MM.1S (cell line): ENCODE measurements at places on chromosomes 7 and 10.

DNA sequence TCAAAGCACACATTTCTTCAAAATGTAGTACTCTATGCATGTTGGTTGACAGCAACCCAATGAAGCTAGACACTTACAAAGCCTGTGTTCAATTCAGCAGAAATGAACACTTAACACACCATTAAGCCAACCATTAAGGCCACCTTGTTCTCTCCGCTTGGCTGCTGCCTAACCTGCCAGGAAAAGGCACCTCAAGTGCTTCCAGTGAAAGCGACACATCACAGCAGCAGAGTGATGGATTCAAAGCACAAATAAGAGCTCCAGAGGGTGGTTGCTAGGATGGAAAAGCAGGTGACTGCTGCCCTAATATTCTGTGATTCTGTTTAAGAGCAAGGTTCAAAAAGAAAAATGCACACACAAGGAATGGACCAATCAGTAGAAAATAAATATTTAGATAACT lies 81.5 kb upstream of the GNAI1 start:
- H3K4me3 ChIP-seq = no peak overlapping the region
- no peaks in the 10 kb centered on the region for H3K36me3 ChIP-seq
- DNase-seq = no peak
- H3K27ac ChIP-seq = no peak overlapping the region
- no peaks in the 10 kb centered on the region for H3K27me3 ChIP-seq

- DNase-seq = no peak
- no peaks in the 10 kb centered on the region for H3K4me1 ChIP-seq
- H3K27ac ChIP-seq = no peak overlapping the region
Observed at GRCh38 chr10:93437086-93437945, 44.8 kb downstream of the MYOF start.

GRCh38 chr7:25009257-25009656 lies 29.3 kb upstream of the OSBPL3 start:
- H3K27ac ChIP-seq = no peak overlapping the region
- H3K27me3 ChIP-seq = no peaks in the 10 kb centered on the region
- no peak for DNase-seq
- H3K4me1 ChIP-seq = no peaks in the 10 kb centered on the region
- H3K4me3 ChIP-seq = no peak overlapping the region

DNA sequence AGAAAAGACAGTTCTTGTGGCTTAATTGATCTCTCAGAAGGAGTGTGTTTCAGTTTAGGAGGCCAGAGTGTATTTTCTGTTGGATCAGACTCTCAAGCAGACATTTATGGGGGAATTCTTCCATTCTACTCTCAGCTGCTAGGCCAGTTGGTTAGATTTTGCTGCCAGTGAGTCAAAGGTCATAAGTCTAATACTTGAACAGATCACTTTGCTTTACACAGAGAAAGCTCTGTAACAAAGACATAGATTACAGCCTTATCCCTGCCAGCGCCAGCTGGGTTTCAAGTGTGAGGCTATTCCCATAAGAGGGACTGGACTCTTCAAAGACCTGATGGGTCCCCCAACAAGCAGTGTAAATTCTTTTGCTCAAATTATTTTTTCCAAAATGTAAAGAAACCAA lies 145.6 kb upstream of the SEMA3C start:
- no peak for DNase-seq
- H3K36me3 ChIP-seq = no peaks in the 10 kb centered on the region
- no peak overlapping the region for H3K27ac ChIP-seq
- no peaks in the 10 kb centered on the region for H3K4me1 ChIP-seq
- H3K27me3 ChIP-seq = no peaks in the 10 kb centered on the region

DNA sequence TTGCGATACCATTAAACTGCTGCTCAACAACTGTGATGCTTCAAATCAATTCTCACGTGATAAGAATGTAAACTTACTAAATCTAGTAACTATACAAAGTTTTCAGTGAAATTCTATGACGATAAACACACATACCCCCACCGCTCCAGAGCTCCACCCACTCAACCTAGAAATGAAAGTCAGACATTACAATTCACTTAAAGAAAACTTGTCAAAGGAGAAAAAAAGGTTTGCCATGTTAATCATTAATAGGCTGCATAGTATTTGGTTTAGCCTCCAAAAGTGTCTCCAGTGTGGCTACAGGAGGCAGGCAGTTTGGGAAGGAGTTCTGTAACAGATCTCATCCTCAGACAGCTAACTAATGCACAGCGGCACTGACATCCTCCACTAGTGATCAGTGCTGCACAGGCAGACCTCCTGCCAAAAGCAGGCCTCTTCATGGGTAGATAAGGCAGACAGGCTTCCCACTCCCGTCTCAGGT lies 3.1 kb downstream of the HERPUD2 start:
- no peaks in the 10 kb centered on the region for H3K27me3 ChIP-seq
- peaks cover 3% of the 10 kb centered on the region; the same call in 1 of the 2 replicates for H3K4me1 ChIP-seq
- H3K4me3 ChIP-seq = peak overlapping the region; percentile 14; the same call in 1 of the 2 replicates
- no peak for DNase-seq
- no peak overlapping the region for H3K27ac ChIP-seq

DNA sequence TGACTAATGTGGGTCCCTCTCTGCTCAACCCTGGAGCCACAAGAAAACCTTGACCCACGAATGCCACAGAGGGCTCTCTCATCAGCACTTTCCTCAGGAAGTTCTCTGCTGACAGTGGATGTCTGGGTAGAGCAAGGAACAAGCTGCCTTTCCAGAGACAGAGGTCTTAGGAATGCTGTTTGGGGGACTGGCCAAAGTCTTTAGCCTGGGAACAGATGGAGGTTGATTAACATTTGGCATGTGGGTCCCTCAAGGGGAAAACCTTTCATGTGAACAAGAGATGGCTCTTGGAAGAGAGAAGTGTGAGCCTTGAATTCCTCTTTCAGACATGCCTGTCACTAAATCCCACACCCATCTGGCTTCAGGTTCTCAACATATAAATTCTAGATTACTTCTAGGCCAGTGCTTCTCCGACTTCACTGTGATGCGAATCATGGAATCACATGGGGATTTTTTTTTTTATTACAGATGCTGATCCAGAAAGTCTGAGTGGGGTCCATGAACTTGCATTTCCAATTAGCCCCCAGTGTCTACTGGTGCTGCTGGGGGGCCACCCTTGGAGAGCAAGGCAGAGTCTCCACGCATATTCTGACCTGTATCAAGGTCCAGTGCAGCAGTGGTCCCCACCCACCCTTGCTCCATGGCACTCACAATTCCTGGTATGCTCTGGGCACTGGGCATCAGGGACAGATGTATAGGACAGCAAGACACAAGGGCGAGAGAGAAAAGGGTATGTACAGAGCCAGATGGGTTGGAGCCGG lies 360.4 kb downstream of the CXCL12 start:
- no peaks in the 10 kb centered on the region for H3K36me3 ChIP-seq
- no peak overlapping the region for H3K27ac ChIP-seq
- H3K4me3 ChIP-seq = no peak overlapping the region
- no peaks in the 10 kb centered on the region for H3K27me3 ChIP-seq
- no peak for DNase-seq
- H3K4me1 ChIP-seq = no peaks in the 10 kb centered on the region

GRCh38 chr10:90133606-90134005 lies 432.2 kb downstream of the KIF20B start:
- H3K36me3 ChIP-seq = no peaks in the 10 kb centered on the region
- DNase-seq = no peak
- H3K4me1 ChIP-seq = no peaks in the 10 kb centered on the region
- no peak overlapping the region for H3K27ac ChIP-seq
- no peaks in the 10 kb centered on the region for H3K27me3 ChIP-seq

GRCh38 chr10:47254611-47255010 lies 45.4 kb upstream of the GDF10 start:
- H3K4me1 ChIP-seq = peaks cover 8% of the 10 kb centered on the region; the same call in 1 of the 2 replicates
- H3K36me3 ChIP-seq = no peaks in the 10 kb centered on the region
- no peaks in the 10 kb centered on the region for H3K27me3 ChIP-seq
- DNase-seq = no peak
- H3K4me3 ChIP-seq = no peak overlapping the region

DNA sequence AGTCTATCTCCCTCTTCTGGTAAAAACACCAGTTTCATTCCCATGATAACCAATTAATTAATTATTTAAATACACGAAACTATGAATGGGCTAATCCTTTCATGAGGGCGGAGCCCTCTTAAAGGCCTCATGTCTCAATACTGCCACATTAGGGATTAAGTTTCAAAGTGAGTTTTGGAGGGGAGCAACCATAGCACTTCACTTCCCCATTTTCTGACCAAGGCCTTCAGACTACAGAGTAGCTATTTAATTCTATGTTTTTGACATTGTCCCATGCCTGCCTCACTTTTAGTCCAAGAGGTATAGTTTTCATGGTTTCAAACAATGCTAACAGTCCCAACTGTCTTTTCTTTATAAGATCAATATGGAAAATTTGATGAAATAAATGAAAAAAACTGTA lies 618.6 kb downstream of the ZWINT start:
- no peak for DNase-seq
- no peaks in the 10 kb centered on the region for H3K36me3 ChIP-seq
- no peak overlapping the region for H3K27ac ChIP-seq
- H3K27me3 ChIP-seq = no peaks in the 10 kb centered on the region

DNA sequence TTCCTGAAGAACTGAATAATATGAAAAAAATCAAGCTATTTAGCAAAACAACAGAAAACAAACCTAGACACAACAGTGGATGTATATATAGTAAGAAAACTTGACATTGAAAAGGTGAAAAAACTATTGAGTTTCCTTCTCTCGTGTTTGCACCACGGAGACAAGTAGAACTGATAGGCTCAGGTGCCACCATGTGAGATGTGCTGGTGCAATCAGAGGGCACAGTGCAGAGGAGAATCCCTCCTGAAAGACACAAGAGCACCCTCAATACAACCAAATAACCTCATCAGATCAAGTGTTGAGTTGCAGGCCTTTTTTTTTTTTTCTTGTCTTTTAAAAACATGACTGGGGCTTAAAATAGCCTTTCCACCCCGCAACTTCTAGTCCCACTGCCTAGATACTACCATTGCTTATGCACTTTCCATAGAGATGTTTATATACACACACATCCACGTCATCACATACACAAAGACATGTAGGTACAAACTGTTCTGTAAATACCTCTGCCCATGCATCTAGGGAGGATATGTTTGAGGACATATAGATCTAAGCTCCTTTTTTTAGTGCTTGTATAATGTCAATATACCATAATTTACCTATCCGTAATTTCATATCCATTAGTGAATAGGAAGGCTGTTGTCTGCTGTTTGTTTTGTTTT lies 54.1 kb downstream of the UBE2H start:
- H3K27ac ChIP-seq = no peak overlapping the region; the same call in 1 of the 2 replicates
- no peaks in the 10 kb centered on the region for H3K36me3 ChIP-seq
- H3K27me3 ChIP-seq = no peaks in the 10 kb centered on the region
- H3K4me3 ChIP-seq = no peak overlapping the region
- H3K4me1 ChIP-seq = peaks cover 11% of the 10 kb centered on the region; the same call in 1 of the 2 replicates

GRCh38 chr7:46568420-46569132 lies 647.5 kb upstream of the IGFBP3 start:
- 0 out of 2 replicates have a peak, but pooled peaks cover 4% of the 10 kb centered on the region for H3K4me1 ChIP-seq
- H3K36me3 ChIP-seq = no peaks in the 10 kb centered on the region
- no peak overlapping the region for H3K4me3 ChIP-seq
- no peak overlapping the region for H3K27ac ChIP-seq
- H3K27me3 ChIP-seq = no peaks in the 10 kb centered on the region
- DNase-seq = no peak

DNA sequence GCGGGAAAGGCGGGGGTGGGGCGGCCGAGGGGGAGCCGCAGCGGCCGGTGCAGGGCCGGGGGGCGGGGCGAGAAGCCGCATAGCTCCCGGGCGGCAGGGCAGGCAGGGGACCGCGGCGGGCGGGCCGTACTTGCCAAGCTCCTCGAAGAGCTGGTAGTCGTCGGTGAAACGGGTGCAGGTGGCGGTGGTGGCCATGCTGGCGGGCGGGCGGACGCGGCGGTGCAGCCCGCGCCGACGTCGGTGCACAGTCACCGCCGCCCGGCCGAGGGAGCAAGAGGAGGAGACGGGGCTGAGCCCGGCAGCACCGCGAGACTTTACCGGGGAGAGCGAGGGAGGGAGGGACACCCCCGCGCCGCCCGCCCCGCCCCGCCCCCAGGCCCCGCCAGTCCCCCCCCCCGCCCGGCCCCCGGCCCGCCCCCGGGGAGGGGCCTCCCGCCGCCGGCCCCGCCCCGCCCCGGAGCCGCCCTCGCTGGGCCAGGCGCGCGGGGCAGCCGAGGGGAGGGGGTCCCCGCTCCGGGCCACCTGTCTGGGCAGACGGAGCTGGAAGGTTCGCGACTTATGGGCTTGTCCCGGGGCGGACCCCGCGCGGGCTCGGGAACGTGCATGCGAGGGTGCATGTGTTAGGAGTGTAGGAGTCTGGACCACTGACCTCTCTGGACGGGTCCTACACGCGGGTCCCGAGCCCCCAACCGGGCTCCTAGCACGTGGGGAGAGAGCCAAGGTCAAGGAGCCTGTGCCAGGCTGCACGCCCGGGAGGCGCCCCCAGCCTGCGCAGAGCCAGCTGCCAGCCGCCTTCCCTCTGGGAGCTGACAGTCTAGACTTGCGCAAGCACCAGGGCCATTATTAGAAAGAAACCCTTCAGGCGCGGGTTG lies at the start of gene CAMK2G:
TSS of gene CAMK2G (minus strand) at position 289 of the 872 bp plus-strand sequence. CDS start at position 195, 94 bp downstream.
- H3K27ac ChIP-seq = no peak within 1 kb of the TSS
- H3K4me1 ChIP-seq = peaks cover 9% of the 10 kb centered on the region
- peak within 1 kb of the TSS; percentile 81 for H3K4me3 ChIP-seq

GRCh38 chr10:82041018-82041417 lies 166.0 kb downstream of the NRG3 start:
- H3K36me3 ChIP-seq = no peaks in the 10 kb centered on the region
- no peak overlapping the region for H3K27ac ChIP-seq
- no peaks in the 10 kb centered on the region for H3K27me3 ChIP-seq
- no peaks in the 10 kb centered on the region for H3K4me1 ChIP-seq
- DNase-seq = no peak
- H3K4me3 ChIP-seq = no peak overlapping the region

- no peak overlapping the region for H3K4me3 ChIP-seq
- no peaks in the 10 kb centered on the region for H3K27me3 ChIP-seq
- no peaks in the 10 kb centered on the region for H3K36me3 ChIP-seq
- no peak overlapping the region for H3K27ac ChIP-seq
Observed at GRCh38 chr10:61621605-61622051, 41.1 kb upstream of the CABCOCO1 start.

DNA sequence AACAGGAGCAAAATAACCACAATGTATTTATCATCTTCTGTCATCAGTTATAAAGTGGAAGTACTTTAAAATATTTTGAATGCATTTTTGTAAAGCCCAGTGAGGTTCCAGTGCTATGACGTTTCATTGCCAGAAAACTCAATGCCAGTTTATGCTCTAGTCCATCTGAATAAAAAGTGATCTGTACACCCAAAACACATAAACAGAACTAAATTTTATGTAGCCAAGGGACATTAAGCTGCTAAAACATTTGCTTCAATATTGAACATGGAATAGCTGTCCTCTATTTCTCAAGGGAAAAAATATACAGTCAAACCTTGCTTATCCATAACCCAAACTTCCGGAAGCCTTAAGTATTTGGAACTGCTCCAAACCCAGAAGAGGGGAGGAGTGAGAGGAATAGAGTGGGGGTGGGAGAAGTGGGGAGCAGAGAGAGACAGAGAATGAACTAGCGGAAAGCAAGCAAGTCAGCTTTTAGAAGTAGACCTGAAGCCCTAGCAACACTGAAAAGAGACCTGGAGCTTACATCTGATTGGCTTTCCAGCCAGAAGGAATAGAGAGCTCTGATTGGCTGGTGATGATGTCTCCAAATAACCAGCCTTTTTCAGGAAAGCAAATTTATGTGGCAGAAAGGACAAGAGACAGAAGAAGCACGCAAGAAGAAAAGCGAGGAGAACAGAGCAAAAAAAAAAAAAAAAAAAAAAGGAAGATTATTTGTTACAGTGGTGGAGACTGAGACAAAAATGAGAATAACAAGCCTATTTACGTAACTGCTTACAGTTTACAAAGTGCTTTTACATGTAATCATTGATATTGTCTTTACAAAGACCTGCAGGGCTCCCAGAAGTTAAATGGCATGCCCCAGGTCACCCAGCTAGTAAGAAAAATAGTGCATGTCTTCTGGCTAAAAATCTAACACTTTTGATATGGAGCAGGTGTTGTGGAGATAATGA lies 196.0 kb downstream of the RNLS start:
- peak overlapping the region; percentile 99 for H3K27ac ChIP-seq
- peak overlapping the region; percentile 47 for H3K4me3 ChIP-seq
- H3K36me3 ChIP-seq = no peaks in the 10 kb centered on the region
- peaks cover 82% of the 10 kb centered on the region for H3K4me1 ChIP-seq
